Ovary (tissue), 10 donors: ENCODE measurements at places on chromosomes 4 and X. TPM values are rescaled to one million over a fixed set of nuclear protein-coding genes. Genes with fewer than 3 reads are reported as not detected.

GRCh38 chrX:71198066-71198465 lies 25.0 kb upstream of the GJB1 start:
- H3K4me3 ChIP-seq: no peak overlapping the region
- H3K27ac ChIP-seq: no peak overlapping the region
- no peaks in the 10 kb centered on the region for H3K27me3 ChIP-seq
- no peak for DNase-seq

DNA sequence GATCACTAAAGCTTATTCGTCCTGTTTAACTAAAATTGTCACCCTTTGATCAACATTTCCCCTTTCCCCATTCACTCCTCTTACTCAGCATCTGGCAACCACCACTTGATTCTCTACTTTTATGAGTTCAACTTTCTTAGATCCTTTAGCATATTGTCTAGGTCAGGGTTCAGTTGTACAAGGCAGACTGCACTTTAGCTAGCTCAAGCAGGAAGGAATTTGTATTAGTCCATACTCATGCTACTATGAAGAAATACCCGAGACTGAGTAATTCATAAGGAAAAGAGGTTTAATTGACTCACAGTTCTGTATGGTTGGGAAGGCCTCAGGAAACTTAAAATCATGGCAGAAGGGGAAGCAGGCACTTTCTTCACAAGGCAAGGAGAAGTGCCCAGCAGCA lies 44.3 kb downstream of the TASL start:
- no peaks in the 10 kb centered on the region for H3K27me3 ChIP-seq
- H3K4me3 ChIP-seq: no peak overlapping the region
- no peaks in the 10 kb centered on the region for H3K36me3 ChIP-seq
- H3K27ac ChIP-seq: no peak overlapping the region
- H3K4me1 ChIP-seq: no peaks in the 10 kb centered on the region

DNA sequence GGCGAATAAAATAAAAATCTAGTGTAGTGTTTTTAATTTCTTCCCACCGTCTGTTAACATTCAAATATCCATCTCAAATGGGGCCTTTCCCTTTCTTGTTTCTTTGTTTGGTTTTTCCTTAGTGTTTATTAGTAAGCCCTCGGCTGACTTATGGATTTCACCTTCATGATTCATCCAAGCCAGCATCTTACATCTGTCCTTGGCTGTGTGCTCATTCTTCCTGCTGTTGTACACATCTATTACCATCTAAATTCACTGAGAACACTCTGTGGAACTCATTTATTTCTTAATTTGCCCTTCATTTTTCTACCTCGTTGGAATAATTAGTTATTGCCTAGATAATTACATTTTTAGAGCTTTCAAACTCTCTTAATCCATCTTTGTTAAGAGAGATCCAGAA lies 84.9 kb downstream of the SPCS3 start:
- no peaks in the 10 kb centered on the region for H3K36me3 ChIP-seq
- H3K4me3 ChIP-seq: no peak overlapping the region
- no peaks in the 10 kb centered on the region for H3K27me3 ChIP-seq
- H3K4me1 ChIP-seq: no peaks in the 10 kb centered on the region
- no peak for DNase-seq

DNA sequence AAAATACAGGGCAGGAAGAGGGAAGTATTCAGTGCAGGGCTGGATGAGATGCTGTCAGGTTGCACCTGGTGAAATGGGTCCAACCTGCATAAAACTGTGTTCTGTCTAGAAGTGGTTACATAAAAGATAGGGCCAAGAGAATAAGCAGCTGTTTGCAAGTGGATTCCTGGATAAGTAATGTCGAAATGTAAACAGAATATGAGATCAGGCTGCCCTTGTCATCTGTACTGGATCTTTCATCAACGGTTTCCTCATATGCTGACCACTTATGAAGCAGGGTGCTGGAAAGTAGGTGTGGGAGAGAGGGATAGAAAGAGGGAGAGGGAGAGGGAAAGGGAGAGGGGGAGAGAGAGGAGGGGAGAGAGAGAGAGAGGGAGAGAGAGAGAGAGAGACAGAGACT lies 349.8 kb upstream of the CPEB2 start:
- H3K27ac ChIP-seq: no peak overlapping the region
- H3K27me3 ChIP-seq: no peaks in the 10 kb centered on the region
- no peak for DNase-seq
- H3K36me3 ChIP-seq: no peaks in the 10 kb centered on the region

DNA sequence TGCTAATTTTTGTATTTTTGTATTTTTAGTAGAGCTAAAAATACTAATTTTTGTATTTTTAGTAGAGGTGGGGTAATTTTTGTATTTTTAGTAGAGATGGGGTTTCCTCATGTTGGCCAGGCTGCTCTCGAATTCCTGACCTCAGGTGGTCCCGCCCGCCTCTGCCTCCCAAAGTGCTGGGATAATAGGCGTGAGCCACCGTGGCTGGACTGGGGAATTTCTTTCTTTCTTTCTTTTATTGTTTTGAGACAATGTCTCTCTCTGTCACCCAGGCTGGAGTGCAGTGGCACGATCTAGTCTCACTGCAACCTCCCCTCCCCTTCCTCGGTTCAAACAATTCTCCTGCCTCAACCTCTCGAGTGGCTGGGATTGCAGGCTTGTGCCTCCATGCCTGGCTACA lies 83.0 kb downstream of the FAM193A start:
- no peaks in the 10 kb centered on the region for H3K36me3 ChIP-seq
- H3K27me3 ChIP-seq: no peaks in the 10 kb centered on the region
- peaks cover 9% of the 10 kb centered on the region for H3K4me1 ChIP-seq

GRCh38 chr4:42750091-42750490 lies 93.2 kb upstream of the ATP8A1 start:
- H3K36me3 ChIP-seq: no peaks in the 10 kb centered on the region
- no peaks in the 10 kb centered on the region for H3K4me1 ChIP-seq
- H3K27me3 ChIP-seq: no peaks in the 10 kb centered on the region
- no peak overlapping the region for H3K4me3 ChIP-seq
- no peak for DNase-seq
- H3K27ac ChIP-seq: no peak overlapping the region

Gene SHISA3
- 0.28 TPM for total RNA-seq

Gene KIF4A
- total RNA-seq: 0.10 TPM

Gene SLC39A8
- 28.7 TPM for total RNA-seq

Gene SORBS2
- 32.7 TPM for total RNA-seq
